ENCODE measurements at places on chromosomes 5 and 9.
A peak's percentile ranks its signal among the peaks of the same experiment; 100 is the strongest.

- no peak for DNase-seq
Observed at GRCh38 chr9:37061768-37062167, 27.7 kb upstream of the PAX5 start.

DNA sequence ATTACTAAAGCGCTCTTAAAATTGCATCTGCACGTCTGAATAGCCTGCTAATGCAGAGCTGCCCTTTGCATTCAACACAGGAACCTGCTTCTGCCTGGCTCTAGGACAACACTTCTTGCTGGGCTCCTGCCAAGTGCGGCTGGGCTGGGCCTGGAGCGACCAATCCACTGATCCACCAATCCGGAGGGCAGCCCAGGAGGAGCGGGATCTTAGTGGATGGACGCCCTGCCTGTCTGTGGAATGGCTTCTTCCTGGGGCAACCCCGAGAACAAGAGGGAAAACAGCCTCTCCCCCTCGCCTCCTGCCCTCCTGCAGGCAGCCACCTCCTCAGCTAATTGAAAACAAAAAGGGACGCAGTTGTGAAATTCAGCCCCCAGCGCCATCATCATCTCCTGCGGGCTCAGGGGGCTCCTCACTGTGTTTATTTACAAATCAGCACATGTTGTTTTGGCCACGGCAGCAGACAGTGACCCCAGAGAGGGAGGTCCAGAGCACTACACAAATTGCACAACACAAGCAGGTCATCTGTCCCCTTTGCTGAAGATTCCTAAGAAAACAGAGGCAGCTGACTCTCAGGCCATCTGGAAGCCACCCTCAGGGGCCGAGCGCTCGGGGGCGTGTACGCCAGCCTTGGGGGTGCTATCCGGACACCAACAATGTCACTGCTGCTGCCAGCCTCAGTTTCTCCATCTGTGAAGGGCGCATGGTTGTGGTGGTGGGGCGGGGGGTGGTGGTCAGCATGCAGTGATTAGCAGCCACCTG is 57.3 kb downstream of the GADD45G start:
- no peak for DNase-seq

DNA sequence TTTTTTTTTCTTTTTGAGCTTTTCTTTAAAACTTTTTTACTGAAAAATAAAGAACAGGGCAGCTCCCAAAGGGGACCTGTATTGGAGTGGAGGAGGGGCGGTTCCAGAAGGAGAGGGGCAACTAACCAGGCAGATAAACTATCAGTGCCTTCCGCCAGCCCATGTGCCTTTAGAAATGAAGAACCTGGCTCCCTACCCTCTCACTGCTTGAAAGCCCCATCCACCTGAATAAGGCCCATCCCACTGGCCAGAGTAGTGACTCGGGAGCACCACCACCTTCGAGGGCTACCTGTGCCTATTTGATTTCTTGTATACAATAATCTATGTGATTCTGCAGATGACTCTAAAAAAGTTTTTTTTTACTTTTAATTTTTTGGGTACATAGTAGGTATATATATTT is 276.7 kb downstream of the PSAT1 start:
- no peak for DNase-seq

- peak; percentile 40 for DNase-seq
Observed at GRCh38 chr5:55344392-55344992, 36.7 kb downstream of the MTREX start.

DNA sequence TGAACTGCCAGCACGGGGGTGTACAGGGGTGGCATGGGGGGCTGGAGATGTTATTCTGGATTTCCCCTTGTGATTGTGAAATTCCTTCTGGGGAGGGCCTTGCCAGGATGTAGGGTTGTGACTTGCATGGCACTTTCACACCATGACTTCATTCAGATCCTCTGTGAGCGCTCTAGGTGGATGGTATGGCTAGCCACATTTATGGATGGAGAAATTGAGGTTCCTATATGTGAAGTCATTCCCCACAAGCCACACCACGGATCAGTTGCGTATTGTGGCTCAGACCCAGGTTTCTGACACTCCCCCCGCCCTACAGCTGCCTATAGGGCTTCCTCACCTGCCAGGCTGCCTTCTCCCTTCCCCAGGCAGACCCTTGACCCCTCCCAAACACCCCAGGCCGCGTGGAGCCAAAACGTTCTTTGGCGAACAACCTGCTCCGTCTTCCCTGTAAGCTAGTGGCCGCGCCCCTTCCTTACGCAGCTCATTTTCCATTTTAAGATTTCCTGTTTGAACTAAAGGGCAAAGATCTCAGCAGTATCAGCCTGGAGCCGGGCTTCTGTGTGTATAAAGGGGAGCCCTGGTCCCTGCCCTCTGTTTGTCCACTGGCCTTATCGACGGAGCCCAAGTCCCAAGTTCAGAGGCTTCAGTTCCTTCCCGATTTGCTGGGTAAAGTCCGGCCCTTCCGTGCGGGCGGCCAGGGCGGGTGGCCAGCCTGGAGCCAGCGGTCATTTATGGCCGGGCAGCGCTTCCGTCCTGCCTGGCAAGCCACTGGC is 97.8 kb upstream of the KLF4 start:
- no peak for DNase-seq

GRCh38 chr5:79023348-79023747 is 38.2 kb upstream of the ARSB start:
- no peak for DNase-seq

- no peak for DNase-seq
Observed at GRCh38 chr5:5014586-5015235, 125.4 kb upstream of the ADAMTS16 start.

GRCh38 chr9:128034821-128035652 is 32.1 kb downstream of the NAIF1 start:
- no peak for DNase-seq

DNA sequence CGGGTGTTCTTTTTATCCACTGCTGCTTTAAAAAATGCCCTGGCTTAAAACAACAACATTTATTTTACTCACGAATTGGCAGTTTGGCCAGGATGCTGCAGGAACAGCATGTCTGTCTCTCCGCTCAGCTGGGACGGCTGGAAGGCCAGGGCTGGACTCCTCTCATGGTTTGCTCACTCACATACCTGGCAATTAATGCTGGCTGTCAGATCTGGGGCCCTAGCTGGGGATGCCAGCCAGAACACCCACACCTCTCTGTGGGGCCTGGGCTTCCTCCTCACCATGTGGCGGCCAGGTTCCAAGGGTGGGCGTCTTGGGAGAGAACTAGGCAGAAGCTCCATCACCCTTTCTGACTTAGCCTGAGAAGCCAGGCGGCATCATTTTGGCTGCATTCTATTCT is 189.1 kb upstream of the IL12B start:
- no peak for DNase-seq

- no peak for DNase-seq
Observed at GRCh38 chr9:121538221-121538620, 38.6 kb upstream of the GGTA1 start.

DNA sequence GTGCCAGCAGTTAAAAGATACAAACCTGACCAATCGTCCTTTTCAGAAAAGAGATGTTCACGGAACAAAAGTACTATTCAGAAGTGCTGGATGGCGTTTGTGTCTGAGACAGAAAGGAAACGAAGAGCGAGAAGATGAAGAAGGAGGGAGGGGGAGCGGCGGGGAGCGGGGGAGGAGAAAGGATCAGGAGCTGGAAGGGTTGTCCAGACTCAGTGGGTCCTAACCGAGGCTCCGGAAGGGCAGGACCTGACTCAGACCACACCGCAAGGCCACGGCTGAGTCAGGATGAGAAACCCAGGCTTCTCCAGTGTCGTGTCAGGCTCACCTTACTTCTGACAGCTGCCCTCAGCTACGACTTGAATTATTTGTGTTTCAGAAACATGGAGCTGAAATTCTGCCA is 46.2 kb downstream of the PAX5 start:
- DNase-seq, result no peak

GRCh38 chr9:89999534-90000370 is 394.9 kb downstream of the GADD45G start:
- peak; percentile 44 for DNase-seq

DNA sequence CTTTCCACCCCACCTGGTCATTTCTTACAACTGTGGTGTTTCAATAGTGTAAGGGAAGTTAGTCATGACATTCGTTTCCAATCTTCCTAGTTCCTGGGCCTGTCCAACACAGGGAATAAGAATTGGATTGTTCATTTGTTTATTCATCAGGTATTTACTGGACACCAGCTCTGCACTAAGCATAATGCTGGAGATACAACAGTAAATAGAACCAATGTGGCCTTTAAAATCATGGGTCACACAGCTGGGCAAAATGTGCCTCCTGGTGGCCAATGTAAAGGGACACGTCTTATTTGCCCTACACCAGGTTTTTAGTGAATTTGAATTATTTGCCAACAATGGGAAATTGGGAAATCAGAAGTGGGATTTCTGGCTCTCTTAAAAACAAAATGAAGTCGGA is 10.4 kb downstream of the ABLIM3 start:
- DNase-seq, result no peak

DNA sequence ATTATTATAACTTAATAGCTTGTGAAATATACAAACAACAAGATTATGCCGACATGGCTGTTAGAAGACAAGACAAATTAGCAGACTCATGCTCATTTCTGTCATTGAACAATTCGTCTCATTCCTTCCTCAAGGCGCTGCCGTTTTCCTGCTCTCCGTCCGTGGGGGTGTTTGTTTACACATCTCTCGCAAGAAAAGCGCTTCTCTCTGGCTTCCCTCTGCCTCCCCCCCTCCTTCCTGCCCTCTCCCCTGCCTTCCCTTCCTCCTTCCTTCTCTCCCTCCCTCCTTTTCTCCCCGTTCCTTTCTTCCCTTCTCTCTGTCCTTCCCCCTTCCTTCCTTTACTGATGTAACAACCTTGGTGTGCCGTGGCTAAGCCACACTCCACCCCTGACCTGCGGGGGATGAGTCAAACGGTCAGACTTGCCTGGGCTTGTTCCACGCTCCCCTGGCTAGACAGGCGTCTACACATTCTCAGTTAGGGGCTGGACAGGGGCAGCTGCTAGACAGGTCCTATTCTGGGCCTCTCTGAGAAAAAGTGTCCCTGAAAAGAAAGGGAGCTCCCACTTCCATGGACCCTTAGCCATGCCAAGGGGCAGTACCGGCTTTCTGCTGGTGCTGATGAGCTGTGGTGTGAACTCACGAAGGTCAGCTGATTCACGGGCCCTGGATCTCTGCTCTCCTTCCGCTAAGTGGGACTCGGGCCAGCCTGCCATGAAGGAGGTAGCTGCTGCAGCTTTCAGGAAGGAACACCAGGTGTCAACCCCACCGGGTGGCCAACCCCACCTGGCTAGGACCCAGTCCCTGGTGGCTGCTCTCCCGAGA is 32.0 kb upstream of the SPTLC1 start:
- DNase-seq, result no peak

DNA sequence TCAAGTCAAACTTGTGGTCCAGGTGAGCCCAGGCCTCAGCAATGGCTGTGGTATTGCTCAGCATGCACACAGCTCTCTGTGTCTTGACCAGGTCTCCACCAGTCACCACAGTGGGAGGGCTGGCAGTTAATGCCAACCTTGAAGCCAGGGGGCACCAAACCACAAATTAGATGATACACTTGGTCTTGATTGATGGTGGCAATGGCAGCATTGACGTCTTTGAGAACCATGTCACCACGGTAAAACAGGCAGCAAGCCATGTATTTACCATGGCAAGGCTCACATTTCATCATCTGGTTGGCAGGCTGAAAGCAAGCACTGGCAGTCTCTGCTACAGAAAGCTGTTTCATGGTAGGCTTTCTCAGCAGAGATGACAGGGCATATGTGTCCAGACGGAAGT is 40.0 kb downstream of the NIM1K start:
- DNase-seq, result no peak

GRCh38 chr5:65818592-65818991 is 96.6 kb downstream of the NLN start:
- DNase-seq, result no peak
